ENCODE measurements at places on chromosomes 5 and 9.
A peak's percentile ranks its signal among the peaks of the same experiment; 100 is the strongest.

GRCh38 chr5:148939676-148940075 lies 113.3 kb downstream of the ADRB2 start:
- DNase-seq: peak; percentile 46

DNA sequence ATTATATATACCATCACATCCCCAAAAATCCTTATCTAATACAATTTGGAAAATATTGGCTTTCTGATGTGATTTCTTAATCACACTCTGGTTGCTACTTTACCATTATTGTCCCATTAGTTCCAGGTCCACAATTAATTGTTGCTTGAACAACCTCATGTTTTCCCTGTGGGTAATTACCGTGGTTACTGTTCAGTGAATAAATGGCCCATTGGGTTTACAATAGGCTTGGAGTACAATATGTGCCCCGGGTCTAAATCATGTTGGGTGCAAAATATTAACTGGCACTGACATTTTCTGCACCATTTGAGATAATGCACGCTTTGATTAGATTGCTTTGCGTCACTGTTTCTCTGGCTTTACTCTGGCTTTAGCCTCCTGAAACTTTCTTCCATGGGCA lies 163.7 kb downstream of the GABBR2 start:
- no peak for DNase-seq

GRCh38 chr5:61981886-61982285 lies 324.1 kb upstream of the KIF2A start:
- no peak for DNase-seq

GRCh38 chr5:128384068-128384467 lies 154.0 kb downstream of the FBN2 start:
- DNase-seq: no peak

DNA sequence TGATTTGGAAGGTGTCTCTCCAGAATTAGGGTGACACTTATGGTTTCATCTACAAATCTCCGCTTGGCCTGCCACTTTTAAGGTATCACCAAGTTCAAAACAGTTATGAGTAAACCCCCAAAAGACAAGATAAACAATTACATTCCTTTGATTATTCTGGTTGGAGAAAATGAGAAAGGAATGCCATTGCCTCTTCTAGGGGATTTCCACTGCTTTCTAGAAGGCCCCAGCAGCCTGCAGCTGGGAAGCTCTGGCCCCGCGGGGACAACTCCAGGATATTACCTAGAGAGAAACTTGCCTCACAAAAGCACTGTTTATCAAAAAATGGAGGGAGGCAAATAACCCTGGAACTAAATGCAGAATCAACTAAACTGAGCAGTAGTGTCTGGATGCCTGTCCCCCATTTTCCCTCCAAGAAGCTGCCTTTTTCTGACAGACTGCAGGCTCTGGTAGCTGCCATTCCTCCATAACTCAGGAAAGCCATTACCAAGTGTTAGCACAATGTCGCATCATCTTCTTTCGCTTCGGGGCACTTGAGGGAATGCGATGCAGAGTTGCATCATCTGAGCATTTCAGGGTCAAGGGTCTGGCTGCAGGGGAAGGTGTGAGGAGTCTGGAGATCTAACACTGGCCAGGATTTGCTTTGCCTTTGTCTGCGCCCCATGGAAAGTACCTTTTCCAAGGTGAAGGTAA lies 71.5 kb upstream of the PLPP6 start:
- no peak for DNase-seq

- peak; percentile 88 for DNase-seq
These were observed 430.1 kb upstream of the MEF2C start for GRCh38 chr5:89313044-89313443.

DNA sequence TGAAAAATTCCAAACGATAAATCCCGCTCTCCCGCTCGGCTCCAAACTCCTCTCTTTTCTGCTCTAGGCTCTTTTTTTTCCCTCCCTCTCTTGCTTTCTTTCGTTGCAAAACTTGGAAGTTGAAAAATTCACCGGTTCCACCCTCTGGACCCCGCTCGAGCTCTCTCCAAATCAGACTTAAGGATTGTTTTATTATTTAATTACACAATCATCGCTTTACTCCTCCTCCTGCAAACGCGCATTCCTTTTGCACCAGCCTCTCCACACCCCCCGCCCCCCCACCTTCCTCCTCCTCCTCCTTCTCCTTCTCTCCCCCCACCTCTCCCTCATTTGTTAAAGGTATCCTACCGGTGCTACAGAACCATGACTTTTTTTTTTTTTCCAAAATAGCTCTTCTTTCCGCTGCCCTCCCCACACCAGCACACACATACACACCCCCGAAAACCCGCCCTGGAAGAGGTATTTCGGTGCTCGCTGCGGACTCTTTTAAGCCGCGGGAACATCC lies 535 bp upstream of the NFIB start:
- peak; percentile 89 for DNase-seq

GRCh38 chr5:134240421-134240962 lies 14.6 kb upstream of the PPP2CA start:
- DNase-seq: peak; percentile 66

DNA sequence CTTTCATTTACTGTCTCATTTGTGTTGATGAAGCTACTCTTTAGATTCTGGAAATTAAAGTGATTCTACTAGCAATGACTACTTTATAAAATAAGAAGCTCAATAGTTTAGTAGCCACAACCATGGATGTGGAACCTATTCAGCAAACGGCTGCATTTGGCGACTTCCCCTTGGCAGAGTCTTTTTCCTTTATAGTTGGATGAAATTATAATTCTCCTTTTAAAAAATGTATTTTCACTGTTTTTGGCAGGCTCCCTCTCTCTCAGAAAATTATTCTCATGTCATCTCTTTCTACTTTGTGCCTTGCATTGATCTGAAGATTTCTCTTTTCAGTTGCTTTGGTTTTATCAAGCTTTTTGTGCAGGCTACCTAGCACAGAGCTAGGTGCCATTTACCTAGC lies 50.6 kb upstream of the KCNN2 start:
- DNase-seq: no peak

GRCh38 chr9:128933731-128934130 lies 12.9 kb downstream of the PHYHD1 start:
- no peak for DNase-seq

DNA sequence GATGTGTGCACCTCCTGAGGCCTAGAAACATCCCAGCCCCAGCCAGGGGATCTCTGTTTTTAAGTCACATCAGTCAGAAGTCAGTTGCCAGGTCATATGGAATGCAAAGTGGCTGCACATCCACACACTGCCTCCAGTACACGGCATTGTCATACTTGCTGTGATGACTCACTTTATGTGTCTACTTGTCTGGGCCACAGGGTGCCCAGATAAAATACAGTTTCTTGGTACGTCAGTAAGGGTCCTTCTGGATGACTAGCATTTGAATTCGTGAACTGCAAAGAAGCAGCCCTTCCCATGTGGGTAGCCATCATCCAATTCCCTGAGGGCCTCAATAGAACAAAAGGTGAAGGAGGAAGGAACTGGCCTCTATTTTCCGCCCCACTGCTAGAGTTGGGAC lies 27.7 kb downstream of the AUH start:
- DNase-seq: peak; percentile 6

- DNase-seq: no peak
These were observed 27.0 kb downstream of the CDKN2A start for GRCh38 chr9:21967169-21967568.

GRCh38 chr5:174790906-174791305 lies 66.5 kb downstream of the MSX2 start:
- no peak for DNase-seq

GRCh38 chr9:23611869-23612268 lies 214.2 kb downstream of the ELAVL2 start:
- DNase-seq: no peak

Data from foreskin fibroblast (primary cell).